ENCODE measurements at places on chromosomes 13 and 19.

DNA sequence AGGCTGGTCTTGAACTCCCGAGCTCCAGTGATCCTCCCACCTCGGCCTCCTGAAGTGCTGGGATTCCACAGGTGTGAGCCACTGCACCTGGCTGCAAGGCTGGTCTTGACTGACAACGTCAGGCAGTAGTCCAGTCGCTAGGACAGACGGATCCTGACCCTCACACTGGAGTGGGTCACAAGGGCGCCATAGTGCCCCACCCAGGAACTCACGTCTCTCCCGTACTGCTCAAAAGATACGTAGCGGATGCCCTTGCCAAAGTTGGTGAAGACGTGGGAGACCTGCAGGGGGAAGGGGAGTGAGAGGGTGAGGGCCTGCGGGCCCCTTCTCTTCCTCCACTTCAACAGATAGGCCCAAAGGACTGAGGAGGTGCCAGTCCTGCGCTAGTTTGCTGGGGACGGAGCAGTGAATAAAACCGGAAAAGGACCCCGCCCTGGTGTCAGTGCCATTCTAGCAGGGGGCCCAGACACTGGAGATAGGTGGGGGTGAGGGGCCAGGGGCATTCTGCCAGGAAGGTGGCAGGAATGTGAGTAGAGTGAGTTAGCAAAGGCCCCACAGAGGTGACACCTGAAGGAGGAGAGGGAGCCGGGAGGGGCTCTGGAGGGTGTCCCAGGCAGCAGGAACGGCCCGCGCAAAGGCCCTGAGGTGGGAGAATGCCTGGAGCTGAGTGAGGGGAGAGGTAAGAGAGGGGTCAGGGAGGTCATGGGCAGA is 11.9 kb downstream of the MRPS12 start:
- DNase-seq = no peak

DNA sequence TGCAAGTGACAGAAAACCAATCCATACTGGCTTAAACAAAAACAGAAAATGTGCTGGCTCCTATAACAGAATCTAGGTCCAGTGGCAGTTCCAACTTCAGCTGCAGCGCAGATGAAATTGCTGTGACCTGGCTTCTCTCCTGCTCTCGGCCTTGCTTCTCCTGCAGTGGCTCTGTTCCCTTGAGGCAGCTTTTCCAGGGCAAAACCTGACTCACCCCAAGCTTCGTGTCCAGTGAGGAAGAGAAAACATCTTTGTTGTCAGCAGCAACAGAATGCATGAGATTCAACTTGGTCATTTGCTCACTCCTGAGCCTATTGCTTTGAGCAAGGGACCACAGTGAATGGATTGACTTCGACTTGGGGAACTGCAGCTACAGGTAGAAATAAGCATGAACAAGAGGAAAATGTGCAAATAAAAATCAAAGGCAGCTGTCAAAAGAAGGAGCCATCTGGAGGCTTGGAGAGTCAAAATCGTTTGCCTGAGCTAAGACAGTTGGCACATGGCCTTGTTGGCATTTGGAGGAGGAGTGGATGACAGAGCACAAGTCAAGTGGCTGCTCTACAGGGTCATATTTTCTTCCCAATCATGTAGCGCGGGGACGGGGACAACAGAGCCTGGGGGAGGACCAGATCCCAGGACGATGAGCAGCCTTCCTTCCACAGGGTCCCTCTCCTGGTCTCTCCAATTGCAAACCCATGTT is 523.4 kb downstream of the FGF9 start:
- no peak for DNase-seq

GRCh38 chr13:100525453-100526317 is 62.9 kb downstream of the GGACT start:
- DNase-seq = no peak

DNA sequence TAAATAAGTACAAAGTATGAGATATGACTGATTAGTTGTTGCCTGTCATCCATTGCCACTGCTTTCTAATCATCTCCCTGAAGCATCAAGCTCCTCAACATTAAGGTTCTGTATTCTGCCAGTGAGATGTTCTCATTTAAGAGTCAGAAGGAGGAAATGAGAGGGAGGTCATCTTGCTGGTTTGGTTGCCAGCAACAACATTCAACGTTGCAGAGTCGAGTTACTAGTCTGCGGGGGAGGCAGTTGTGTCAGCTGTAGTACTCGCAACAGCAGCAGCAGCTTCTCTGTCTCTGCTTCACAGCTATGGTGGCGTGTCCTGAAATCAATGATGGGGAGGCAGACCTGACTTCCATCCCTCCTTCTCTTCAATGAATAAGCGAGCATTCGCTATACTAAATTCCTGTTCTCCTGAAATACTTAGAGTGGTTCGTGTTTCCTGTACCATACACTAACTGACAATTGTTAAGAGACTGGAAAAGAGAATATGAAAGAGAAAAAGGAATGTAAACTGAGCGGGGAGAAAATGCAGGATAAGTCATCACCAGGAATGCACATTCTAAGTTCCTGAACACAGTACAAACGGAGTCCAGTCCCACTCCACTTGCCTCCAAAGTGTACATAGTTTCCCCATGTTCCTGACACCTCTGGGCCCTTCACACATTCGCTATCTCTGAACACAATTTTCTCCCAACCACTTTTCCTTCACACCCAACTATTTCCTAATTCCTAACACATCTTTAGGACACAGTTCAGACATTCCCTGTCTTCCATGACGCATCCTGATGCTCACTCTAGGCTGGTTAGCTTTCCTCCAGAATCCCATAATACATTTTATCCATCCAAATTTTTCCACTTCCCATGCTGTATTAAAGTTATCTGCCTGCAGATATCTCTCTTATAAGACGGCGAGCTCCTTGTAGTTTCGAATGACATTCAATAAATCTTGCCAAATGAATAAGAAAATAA is 263.0 kb downstream of the KLF12 start:
- no peak for DNase-seq

DNA sequence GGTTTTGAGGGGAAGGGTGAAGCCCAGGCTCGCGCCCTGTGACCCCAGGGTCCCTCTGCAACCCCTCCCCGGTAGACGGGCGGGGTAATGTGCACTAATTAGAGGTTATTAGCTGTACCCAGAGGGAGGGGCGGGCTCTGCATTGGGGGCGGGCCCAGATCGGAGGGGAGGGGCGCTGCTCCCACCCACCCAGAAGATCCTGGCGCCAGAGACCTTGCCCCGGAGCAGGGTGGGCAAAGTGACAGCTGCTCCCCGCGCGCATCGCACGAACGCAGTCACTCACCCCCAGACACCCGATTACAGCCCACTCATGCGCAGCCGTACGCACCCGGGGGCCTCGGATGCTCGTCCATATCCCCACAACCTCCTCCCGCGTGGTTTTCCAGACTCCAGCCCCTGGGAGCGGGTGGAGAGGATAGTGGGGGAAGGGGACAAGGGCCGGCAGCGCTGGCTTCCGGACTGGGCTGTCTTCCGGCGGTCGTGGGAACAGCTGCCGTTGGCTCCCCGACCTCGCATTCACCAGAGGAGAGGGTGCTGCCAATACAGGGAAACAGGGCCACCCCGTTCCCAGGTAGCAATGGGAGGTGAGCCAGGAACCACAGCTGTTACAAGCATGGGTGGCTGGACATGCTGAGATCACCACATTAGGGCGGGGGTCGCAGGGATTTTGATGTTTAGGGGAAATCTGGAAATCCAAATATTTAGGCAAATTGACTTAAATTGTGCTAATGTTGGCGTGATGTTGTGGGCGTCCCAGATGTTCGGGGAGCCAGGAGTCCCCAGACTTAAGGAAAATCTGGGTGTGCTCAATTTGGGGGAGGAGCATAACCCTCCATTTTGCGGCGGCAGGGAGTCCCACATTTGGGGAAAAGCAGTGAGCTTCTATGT is 2.9 kb upstream of the HOOK2 start:
- peak; percentile 93 for DNase-seq

DNA sequence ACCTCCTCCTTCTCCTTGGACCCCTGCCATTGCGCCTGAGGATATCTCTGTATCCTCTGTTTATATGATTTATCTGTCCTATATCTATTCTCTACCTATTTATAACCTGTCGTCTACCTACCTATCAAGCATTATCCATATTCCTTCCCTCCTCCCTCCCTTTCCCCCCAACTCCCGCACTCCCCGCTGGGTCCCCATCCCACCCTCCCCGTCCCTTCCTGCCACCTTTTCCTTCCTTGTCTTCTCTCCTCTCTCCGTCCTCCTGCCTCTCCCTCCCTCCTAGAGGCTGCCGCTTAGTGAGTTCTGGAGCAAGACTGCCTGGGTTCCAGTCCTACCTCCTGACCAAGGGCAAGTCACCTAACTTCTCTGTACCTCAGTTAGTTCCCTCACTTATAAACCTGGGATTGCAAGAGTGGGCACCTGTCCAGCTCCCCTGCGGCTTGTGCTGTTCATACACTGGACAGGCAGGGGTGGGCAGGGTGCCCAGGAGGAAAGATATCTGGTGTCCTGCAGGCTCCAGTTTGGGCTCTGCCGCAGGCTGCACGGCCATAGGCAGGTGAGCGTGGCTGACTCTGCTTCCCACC is 16.1 kb downstream of the TTYH1 start:
- no peak for DNase-seq

GRCh38 chr13:44191504-44192171 is 182.0 kb upstream of the SERP2 start:
- peak; percentile 41 for DNase-seq

GRCh38 chr19:8486661-8487136 is 15.7 kb downstream of the PRAM1 start:
- no peak for DNase-seq
